ENCODE measurements at places on chromosomes 16 and 17. TPM values are rescaled to one million over a fixed set of nuclear protein-coding genes. Genes with fewer than 3 reads are reported as not detected.

DNA sequence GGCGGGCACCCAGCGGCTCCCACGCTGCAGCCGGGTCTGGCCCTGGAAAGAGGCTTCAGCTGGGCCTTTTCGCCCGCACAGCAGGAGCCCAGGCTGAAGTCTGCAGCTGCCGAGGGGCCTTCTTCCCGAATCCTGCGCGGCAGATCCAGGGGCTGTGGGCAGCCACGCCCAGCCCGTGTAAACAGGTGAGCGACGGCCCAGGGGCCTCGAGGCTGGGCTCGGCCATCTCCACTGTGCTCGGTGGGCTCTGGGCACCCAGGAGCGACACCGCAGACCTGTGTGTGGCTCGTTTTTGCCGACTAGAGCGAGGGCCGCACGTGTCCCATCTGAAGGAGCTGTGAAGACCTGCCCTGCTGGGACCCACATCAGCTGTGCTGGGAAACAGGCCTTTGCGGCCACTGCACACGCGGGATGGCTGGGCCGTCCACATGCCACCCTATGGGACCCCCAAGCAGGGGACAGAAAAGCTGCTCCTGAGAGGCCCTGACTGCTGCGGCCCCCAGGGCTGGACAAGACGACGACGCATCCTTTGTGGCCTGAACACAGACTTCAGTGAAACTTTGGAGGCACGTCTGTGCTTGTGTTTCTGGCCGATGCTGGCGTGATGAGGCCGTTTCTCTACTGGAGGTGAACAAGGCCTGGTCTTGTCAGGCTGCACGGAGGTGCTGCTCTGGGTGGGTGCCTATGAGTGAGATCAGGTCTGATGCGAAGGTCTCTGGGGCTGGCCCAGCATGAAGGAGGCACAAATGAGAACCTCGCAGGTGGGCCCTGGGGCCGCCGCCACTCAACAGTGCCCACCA is 5.2 kb upstream of the APRT start:
- H3K4me3 ChIP-seq, result no peak overlapping the region
- DNase-seq, result no peak
- no peaks in the 10 kb centered on the region for H3K36me3 ChIP-seq
- no peaks in the 10 kb centered on the region for H3K27me3 ChIP-seq

The HIC1 gene
- polyA plus RNA-seq, result 0.88 TPM

GRCh38 chr17:61411261-61412142 is 11.9 kb downstream of the TBX2 start:
- DNase-seq, result peak; percentile 81
- H3K27ac ChIP-seq, result peak overlapping the region; percentile 74
- H3K4me3 ChIP-seq, result peak overlapping the region; percentile 50

- no peaks in the 10 kb centered on the region for H3K36me3 ChIP-seq
- H3K27ac ChIP-seq, result no peak overlapping the region
- H3K27me3 ChIP-seq, result no peaks in the 10 kb centered on the region
- no peaks in the 10 kb centered on the region for H3K4me1 ChIP-seq
Measured at GRCh38 chr16:12868788-12869187, 32.6 kb upstream of the SHISA9 start.

The NR1D1 gene
- 4.2 TPM for polyA plus RNA-seq

DNA sequence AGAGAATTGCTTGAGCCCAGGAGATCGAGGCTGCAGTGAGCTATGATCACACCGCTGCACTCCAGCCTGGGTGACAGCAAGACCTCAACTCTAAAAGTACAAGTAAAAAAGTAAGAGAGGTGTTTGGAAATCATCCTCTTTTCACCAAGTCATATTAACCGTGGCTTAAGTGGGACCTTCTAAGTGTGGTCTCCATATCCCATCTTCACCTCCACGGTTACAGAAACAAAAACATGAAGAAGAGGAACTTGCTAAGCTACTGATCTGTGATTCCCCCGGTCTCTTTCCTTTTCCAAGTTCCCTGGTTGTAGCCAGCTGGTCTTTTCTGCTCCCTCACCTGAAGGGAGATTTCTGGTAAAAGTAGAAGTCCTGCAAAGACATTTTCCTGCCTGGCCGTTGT is 389.4 kb downstream of the CPPED1 start:
- no peaks in the 10 kb centered on the region for H3K27me3 ChIP-seq
- H3K4me1 ChIP-seq, result no peaks in the 10 kb centered on the region
- no peak overlapping the region for H3K4me3 ChIP-seq
- DNase-seq, result no peak

The TMEM107 gene
- 54.6 TPM for polyA plus RNA-seq

The NGFR gene
- polyA plus RNA-seq, result 12.2 TPM

The NUP88 gene
- 70.5 TPM for polyA plus RNA-seq

Measured in cardiac muscle cell (in vitro differentiated cells and primary cell).